Daoy (cell line): ENCODE measurements at places on chromosomes 16 and 17. TPM values are rescaled to one million over a fixed set of nuclear protein-coding genes. Genes with fewer than 3 reads are reported as not detected.

GRCh38 chr16:11768849-11769248 is 26.2 kb upstream of the TXNDC11 start:
- no peak for DNase-seq

DNA sequence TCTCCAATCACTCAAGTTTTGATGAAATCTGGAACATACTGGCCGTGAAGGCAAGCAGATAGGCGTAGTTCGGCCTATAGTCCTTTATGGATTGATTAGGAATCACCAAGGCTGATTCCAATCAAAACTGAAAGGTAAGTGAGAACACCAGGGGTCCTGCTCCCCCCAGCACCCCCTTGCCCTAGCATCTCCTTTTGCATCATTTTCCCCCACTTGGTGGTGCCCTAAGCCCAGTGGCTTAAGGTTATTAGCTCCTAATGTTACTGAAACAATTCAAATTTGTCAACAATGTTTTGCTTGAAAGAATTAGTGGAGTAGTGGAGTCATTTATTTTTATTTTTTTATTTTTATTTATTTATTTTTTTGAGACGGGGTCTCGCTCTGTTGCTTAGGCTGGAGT is 4.9 kb downstream of the SLFN14 start:
- no peak for DNase-seq

GRCh38 chr17:57187391-57187790 is 68.9 kb upstream of the MSI2 start:
- DNase-seq = no peak

- DNase-seq = no peak
Measured at GRCh38 chr17:67998466-67998865, 2.2 kb upstream of the C17orf58 start.

- DNase-seq = no peak
Measured at GRCh38 chr16:53404959-53405358, 29.3 kb upstream of the RBL2 start.

GRCh38 chr17:55398689-55399088 is 22.9 kb downstream of the MMD start:
- no peak for DNase-seq

GRCh38 chr16:13077816-13078215 is 176.4 kb downstream of the SHISA9 start:
- no peak for DNase-seq

GRCh38 chr17:71600137-71600789 is 520.6 kb upstream of the SOX9 start:
- peak; percentile 55 for DNase-seq

DNA sequence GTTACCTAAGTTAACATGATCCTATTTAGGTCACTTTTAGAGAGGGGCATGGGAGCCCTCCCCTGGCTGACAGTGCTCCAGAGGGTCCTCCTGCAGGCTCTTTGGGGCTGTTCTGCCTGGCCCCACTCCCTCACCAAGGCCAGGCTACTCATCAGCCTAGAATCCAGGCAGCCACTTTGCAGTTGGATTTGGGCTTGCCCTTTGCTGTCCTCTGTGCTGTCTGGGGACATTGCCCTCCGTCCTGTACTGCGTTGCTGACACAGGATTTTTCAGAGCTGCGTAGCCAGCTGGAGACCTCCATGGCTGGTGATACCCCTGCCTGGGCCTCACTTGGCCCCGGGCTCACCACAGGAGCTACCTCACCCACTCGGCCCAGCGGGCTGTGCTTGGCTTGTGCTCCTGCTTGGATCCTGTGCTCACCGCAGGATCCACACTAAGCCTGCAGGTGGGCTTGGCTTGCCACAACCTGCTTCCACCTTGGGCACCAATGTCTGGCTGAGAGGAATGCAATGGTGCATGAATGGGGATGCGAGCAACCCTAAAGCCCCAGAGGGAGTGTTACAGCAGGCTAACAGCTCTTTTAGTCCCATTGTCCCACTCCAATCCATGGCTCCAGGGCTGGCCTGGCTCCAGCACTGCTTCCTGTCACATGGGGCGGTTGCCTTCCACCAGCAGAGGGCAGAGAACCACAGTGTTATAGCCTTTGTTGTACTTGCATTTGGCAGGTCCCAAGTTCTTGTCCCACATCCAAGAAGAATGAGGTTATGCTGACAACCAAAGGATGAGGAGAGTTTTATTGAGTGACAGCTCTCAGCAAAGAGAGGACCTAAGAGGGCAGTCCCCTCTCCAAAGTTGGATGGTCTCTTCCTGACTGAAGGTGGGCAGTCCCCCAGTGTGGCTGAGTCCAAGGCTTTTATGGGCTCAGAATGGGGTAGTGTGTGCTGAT is 21.5 kb downstream of the CCL4 start:
- DNase-seq = no peak

- peak; percentile 53 for DNase-seq
Measured at GRCh38 chr17:73562896-73563295, 81.3 kb downstream of the SDK2 start.

- no peak for DNase-seq
Measured at GRCh38 chr17:47834756-47835155, 3.3 kb downstream of the LRRC46 start.

DNA sequence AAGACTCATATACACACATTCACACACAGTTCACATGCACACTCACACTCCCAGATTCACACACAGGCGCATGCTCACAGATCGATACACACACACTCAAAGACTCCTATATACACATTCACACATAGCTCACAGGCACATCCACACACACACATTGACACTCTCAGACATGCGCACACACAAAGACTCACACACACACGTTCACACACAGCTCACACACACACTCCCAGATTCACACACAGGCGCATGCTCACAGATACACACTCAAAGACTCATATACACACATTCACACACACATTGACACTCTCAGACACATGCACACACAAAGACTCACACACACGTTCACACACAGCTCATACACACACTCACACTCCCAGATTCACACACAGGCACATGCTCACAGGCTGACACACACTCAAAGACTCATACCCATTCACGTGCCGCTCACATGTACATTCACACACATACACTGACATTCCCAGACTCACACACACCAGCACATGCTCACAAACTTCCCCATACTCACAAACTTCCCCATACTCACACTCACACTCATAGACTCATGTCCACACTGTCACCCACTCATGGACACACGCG is 25.6 kb upstream of the KRT17 start:
- no peak for DNase-seq

DNA sequence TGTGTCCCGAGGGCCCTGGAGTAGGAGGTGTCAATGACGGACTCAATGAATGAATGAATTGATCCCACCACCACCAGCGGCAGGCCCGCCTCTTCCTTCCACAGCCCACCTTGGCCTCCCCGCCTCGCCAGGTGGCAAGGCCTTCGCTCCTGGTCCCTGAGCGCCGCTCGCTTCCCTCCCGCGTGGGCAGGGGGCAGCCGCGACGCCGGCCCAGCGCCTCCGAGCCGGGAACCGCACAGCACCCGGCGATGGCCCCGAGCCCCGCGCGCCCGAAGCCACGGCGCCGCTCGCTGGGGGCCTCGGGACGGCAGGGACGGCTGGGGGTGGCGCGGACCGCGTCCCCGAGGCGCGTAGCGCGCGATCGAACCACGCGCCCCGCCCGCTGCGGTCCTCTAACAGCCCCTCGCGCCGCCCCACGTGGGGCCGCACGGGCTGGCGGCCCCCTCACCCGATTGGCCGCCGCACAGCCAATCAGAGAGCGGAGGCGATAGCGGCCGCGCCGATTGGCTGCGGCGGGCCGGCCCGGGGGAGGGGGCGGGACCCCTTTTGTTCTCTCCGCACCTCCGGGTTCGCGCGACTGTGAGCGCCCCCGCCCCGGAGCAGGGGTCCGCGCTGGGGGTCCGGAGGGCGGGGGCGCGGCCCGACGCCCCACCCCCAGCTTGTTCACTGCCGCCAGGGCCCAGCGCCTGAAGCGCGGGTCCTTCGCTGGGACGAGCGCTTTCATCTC is 31.4 kb downstream of the ACTG1 start:
- peak; percentile 89 for DNase-seq

- DNase-seq = peak; percentile 43
Measured at GRCh38 chr17:63647065-63647725, 25.0 kb downstream of the MAP3K3 start.

GRCh38 chr17:42817866-42818265 is 6.2 kb downstream of the BECN1 start:
- DNase-seq = no peak

GRCh38 chr17:57130708-57131461 is 45.8 kb downstream of the AKAP1 start:
- DNase-seq = peak; percentile 71

- no peak for DNase-seq
Measured at GRCh38 chr16:31413381-31413780, 14.8 kb downstream of the COX6A2 start.

DNA sequence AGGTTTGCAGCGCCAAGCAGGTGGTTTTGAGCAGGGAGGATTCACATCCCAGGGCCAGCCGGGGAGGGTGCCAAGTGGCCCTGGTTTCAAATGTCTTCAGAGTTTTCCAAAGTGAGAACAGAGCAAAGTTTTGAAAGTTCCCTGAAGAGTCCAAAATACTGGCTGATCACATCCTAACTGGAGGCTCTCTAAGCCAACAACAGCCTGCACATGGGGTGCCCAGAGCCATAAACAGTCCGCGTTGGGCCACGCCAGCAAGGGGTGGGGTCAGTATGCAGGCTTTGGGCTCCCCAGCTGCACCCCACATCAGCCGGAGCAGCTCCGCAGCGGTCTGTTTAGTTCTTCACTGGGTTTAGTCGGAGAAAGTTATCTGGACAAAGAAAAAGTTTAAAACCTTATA is 150.9 kb downstream of the C16orf95 start:
- DNase-seq = no peak

DNA sequence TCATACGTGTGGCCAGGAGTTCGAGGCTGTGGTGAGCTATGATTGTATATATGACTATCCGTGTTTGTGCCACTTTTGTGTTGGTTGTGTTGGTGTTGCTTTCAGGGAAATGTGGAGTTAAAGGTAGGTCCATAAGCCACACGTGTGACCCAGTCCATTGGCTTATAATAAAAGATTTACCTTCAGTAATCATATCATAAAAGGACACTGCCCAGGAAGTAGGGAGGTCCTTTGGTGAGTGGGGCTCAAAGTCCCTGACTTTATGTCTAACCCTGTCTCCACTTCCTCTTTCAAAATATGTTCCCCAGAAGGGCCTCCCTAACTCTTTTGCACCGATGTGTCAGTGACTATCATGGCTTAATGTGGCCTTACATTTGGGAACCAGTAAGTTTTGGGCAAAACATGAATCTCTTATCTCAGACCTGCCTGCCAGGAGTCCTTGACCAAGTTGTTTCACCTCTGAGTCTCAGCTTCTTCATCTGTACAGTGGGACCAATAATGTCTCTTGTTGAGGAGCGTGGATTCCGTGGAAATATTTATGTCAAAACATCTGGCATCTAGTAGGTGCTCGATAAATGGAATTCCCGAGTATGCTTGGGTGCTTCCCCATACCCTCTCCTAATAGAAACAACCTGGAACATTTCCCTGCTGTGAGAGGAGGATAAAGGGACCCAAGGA is 4.8 kb downstream of the TNP2 start:
- DNase-seq = no peak

- DNase-seq = no peak
Measured at GRCh38 chr17:34607917-34608316, 28.5 kb downstream of the TMEM132E start.

GRCh38 chr17:4562015-4562969 is 1.9 kb upstream of the GGT6 start:
- no peak for DNase-seq

GRCh38 chr16:27483624-27484023 is 66.1 kb downstream of the GTF3C1 start:
- no peak for DNase-seq

DNA sequence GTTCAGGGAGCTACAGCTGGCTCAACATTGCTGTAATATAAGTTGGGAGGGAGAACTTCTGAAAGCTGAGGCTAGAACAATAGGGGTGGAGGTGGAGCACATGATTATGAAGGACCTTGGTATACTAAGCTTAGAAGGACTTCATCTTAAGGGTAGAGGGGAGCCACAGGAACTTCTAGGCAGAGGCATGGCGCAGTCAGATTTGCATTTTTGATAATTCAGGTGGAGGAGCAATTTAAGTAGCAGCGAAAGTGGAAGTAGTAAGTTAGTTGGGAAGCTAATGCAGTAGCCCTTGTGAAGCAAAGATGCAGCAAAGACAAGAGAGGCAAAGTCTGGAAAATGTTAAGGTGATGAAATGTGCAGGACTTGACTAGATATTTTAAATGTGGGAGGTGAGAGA is 144.1 kb downstream of the SPECC1 start:
- no peak for DNase-seq

- no peak for DNase-seq
Measured at GRCh38 chr16:29154088-29154487, 169.2 kb downstream of the LAT start.

DNA sequence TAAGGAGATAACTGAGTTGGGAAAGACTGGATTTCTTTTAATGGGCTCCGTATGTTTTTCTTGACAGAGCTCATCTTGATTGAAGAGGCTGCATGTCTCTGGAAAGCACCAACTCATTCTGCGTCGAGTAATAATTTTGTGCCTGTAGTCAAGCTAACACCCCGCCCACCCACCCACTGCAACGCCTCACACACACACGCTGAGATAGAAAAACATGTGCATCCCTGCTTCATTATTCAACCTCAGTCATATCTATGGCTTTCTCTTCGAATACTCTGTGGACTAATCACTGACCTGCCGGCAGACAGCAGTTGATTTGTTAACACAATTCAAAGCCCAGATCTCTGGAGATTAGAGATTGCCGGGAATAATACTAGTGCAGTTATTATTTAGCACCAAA is 220.2 kb upstream of the TOM1L1 start:
- DNase-seq = no peak

- DNase-seq = no peak
Measured at GRCh38 chr17:69851736-69852135, 223.3 kb upstream of the KCNJ16 start.

DNA sequence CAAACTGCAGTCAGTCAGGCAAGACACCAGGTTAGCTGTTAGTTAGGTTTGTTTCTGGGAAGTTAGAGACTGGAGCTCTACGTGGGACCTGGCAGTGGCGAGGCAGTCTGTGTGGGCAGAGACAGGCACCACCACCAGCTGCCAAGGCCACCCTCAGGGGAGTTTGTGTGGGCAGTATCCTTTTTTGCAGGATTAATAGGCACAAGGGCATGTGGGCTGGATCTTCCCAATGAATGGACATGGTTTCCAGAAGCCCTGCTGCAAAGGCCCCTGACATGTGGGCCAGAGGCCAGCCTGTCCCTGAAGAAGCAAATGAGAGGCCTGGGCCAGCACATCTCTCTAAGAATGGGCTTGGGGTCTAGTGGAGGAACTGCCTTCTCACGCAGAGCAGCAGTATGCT is 19.2 kb upstream of the SREBF1 start:
- DNase-seq = no peak

- DNase-seq = no peak
Measured at GRCh38 chr17:42034059-42034458, 14.2 kb downstream of the NKIRAS2 start.

The USP7 gene
- 28.0 and 47.4 TPM in 2 replicates for total RNA-seq

The TLCD2 gene
- total RNA-seq = 0.17 and 0.71 TPM in 2 replicates

The GAST gene
- not detected in 2 replicates for total RNA-seq

The RAPGEFL1 gene
- total RNA-seq = 0.51 and 1.2 TPM in 2 replicates

The YWHAE gene
- total RNA-seq = 772 and 1,216 TPM in 2 replicates

The ITGA2B gene
- 0.46 TPM in 1 of 2 replicates, not detected in the other for total RNA-seq

The ELOB gene
- 200 and 262 TPM in 2 replicates for total RNA-seq

The KRT38 gene
- total RNA-seq = not detected in 2 replicates

The TP53TG3B gene
- 3.4 TPM in 1 of 2 replicates, not detected in the other for total RNA-seq

The GAS2L2 gene
- total RNA-seq = not detected in 2 replicates

The NEUROD2 gene
- total RNA-seq = not detected in 2 replicates

The C16orf78 gene
- total RNA-seq = not detected in 2 replicates

The ZFHX3 gene
- 1.5 and 2.0 TPM in 2 replicates for total RNA-seq

The OSGIN1 gene
- total RNA-seq = 1.4 and 1.8 TPM in 2 replicates

The TM4SF5 gene
- total RNA-seq = not detected in 2 replicates

The FOXN1 gene
- not detected in 2 replicates for total RNA-seq

The BTBD17 gene
- not detected in 2 replicates for total RNA-seq

The PYY gene
- total RNA-seq = not detected in 2 replicates

The ODF4 gene
- not detected in 2 replicates for total RNA-seq

The CDK3 gene
- 1.3 and 1.5 TPM in 2 replicates for total RNA-seq
